Ascending aorta (tissue), 2 donors: ENCODE measurements at places on chromosomes 12 and 14.

- no peak for DNase-seq
Measured at GRCh38 chr14:59913187-59913586, 6.8 kb upstream of the LRRC9 start.

DNA sequence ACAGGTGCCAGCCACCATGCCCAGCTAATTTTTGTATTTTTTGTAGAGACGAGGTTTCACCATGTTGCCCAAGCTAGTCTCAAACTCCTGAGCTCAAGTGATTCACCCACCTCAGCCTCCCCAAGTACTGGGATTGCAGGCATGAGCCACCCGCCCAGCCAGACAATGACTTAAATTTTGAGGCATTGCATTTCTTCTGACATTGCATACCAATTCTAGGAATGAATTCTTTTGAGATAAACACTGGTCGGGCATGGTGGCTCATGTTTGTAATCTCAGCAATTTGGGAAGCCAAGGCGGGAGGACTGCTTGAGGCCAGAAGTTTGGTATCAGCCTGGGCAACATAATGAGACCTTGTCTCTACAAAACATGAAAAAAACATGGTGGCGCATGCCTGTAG, 2.5 kb upstream of the CELA1 start:
- DNase-seq, result no peak

DNA sequence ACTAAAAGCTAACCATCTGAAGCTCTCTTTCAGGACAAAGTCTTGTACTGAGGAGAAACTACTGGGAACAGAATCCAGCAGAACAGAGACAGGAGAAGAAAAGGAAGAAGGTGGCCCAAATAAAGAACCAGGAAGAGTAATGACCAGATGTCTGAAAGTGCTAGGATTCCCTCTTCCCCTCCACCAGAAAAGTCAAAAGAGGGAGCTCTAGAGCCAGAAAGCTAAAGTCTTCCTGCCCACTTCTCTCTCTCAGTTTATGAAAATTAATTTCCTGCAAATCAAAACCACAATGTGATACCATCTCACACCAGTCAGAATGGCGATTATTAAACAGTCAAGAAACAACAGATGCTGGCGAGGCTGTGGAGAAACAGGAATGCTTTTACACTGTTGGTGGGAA, 47.2 kb downstream of the SPPL3 start:
- no peak for DNase-seq

GRCh38 chr14:64763801-64764621, 59.8 kb downstream of the PLEKHG3 start:
- no peak for DNase-seq

GRCh38 chr12:30450872-30451271, 244.8 kb downstream of the IPO8 start:
- DNase-seq, result no peak

- DNase-seq, result no peak
Measured at GRCh38 chr14:77158175-77158881, 16.7 kb upstream of the ZDHHC22 start.

GRCh38 chr14:89007906-89008305, 183.5 kb downstream of the TTC8 start:
- no peak for DNase-seq

GRCh38 chr12:20525064-20525610, 156.8 kb downstream of the PDE3A start:
- no peak for DNase-seq

GRCh38 chr14:30132196-30132595, 204.5 kb upstream of the PRKD1 start:
- no peak for DNase-seq

GRCh38 chr12:53267306-53267998, 647 bp upstream of the ESPL1 start:
- DNase-seq, result no peak

GRCh38 chr14:97796511-97796910, 999.3 kb downstream of the VRK1 start:
- DNase-seq, result no peak

GRCh38 chr12:112986291-112986800, 8.0 kb downstream of the OAS2 start:
- DNase-seq, result no peak

- no peak for DNase-seq
Measured at GRCh38 chr12:13566292-13566691, 369.8 kb downstream of the EMP1 start.

DNA sequence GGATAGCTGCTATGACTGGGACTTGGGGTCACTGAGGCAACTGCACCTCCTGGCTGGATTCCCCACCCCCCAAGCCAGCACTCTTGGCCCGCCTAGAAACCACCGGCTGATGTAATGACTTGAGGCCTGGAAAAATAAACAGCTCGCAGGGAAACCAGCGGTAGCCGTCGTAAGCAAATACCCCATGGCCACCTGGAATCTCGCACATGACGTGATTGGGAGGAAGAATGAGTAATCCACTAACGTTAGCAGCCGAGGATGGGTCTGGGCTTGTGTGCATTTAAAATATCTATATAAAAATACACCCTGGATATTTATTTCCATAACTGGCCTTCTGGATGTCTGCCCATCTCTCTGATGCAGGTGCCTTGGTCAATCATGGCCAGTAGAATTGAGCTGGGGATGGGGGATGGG, 120.1 kb downstream of the SMOC1 start:
- no peak for DNase-seq

- no peak for DNase-seq
Measured at GRCh38 chr14:86104691-86105265, 574.8 kb downstream of the FLRT2 start.

GRCh38 chr12:118821386-118821925, 159.9 kb upstream of the SRRM4 start:
- no peak for DNase-seq

DNA sequence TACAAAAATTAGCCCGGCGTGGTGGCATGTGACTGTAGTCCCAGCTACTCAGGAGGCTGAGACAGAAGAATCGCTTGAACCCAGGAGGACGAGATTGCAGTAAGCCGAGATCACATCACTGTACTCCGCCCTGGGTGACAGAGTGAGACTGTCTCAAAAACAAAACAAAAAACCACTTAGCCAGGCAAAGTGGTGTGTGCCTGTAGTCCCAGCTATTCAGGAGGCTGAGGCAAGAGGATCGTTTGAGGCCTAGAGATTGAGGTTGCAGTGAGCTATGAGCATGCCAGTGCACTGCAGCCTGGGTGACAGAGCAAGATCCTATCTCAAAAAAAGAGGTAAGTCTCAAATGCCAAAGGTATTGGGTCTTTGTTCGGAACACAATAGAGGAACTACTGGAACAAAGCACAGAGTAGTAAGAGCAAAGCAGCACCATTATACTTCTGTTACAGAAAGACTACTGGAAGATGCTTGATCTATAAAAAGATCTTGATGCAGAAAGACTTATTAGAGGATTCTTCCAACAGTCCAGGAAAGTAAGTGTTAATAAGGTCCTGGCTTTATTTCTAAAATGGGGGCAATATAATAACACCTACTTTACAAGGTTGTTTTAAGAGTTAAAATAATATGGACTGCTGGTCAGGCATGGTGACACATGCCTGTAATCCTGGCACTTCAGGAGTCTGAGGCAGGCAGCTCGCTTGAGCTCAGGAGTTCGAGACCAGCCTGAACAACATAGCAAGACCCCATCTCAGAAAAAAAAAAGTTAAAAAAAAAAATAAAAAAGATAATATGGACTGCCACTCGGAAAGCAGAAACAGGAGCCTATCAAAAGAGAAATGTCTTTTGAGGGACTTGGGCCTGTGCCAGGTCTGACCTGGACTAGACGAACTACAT, 29.9 kb downstream of the BTBD7 start:
- DNase-seq, result no peak

DNA sequence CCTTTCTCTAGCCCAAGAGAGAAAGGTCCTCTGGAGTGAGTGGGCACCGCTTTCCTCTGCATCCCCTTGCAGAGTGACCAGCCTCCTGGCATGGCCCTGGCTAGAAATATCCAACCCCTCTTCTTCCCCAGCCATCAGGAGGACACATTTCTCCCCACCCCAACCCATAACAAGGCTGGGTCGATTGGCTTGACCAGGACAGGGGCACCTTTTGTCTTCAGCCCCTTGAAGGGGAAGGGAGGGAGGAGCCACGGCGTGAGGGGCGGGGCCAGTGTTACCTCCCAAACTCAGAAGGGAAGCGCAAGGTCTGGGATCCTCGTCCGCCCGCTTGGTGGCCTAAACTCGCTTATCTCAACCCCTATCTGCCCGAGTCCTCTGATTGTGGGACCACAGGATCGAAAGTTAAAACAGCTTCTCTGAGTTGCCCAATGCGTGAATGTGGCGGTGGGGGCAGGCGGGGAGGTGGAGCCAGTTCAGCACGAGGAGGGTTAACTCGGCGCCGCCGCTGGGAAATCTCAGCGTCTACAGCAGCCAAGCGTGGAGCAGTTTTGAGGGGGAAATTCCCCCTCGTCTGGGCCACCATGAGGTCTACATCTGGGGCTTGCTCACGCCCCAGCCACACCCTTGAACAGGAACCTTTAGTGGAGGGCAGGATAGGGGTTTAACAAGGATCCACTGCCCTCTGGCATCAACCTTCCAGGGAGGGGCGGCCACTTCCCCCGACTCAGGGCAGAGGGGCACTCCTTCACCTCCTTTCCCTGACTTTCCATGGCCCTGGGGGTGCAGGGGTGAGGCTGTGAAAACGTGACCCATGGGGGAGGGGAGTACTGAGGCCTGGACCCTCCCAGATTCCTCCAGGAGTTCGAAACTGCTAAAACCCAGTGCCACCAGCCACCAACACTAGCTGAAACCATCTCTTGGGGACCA, 795 bp downstream of the STAT6 start:
- peak; percentile 83 for DNase-seq

GRCh38 chr14:91867316-91867988, at the start of gene TC2N:
Gene TC2N (minus strand): TSS chr14:91867536. CDS start chr14:91813769, 53,767 bp downstream.
- DNase-seq, result no peak

DNA sequence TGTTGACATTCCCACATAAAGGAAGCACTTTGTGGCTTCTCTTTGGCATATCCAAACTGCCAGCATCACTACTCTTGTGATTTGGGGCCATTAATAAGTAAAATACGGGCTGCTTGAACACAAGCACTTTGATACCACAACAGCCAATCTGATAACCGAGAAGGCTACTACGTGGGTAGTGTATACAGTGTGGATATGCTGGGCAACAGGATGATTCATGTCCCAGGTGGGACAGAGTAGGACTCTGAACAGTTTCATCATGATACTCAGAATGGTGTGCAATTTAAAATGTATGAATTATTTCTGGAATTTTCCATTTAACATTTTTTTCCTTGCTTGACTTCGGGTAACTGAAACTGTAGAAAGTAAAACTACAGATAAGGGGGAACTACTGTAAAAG, 225.0 kb upstream of the DDHD1 start:
- no peak for DNase-seq

GRCh38 chr12:113650476-113650875, 178.8 kb upstream of the LHX5 start:
- no peak for DNase-seq

DNA sequence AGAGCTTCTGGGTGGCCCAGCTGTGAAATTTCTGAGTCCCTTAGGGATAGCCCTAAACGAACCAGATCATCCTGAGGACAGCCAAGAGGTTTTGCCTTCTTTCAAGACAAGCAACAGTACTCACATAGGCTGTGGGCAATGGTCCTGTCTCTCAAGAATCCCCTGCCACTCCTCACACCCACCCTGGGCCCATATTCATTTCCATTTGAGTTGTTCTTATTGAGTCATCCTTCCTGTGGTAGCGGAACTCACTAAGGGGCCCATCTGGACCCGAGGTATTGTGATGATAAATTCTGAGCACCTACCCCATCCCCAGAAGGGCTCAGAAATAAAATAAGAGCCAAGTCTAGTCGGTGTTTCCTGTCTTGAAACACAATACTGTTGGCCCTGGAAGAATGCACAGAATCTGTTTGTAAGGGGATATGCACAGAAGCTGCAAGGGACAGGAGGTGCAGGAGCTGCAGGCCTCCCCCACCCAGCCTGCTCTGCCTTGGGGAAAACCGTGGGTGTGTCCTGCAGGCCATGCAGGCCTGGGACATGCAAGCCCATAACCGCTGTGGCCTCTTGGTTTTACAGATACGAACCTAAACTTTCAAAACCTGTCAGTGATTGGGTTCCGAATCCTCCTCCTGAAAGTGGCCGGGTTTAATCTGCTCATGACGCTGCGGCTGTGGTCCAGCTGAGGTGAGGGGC, 38.9 kb downstream of the DAD1 start:
- DNase-seq, result no peak

GRCh38 chr14:92649934-92650545, 98.4 kb downstream of the LGMN start:
- peak; percentile 91 for DNase-seq

DNA sequence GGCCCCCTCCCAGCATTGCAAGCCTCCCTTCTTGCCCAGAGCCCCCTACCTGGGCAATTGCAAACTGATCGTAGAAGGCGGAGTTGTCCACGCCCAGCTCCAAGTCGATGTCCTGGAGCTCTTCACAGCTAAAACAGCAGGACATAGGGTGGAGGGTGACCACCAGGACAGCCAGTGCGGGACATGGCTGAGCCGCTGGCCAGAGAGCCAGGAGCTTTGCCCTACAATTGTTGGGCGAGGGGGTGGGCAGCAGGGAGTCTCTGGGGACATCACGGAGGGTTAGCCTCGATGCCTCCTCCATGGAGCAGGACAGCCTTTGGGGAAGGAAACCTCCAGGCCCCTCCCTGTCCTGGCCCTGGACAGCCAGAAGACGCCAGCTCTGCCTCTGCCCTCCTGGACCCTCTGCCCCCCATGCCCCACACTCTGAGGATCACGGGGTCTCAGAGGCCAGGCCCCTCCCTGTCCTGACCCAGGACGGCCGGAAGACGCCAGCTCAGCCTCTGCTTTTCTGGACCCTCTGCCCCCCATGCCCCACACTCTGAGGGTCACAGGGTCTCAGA, 9.4 kb downstream of the TMEM179 start:
- no peak for DNase-seq

- no peak for DNase-seq
Measured at GRCh38 chr12:14366209-14367039, 942 bp downstream of the ATF7IP start.

DNA sequence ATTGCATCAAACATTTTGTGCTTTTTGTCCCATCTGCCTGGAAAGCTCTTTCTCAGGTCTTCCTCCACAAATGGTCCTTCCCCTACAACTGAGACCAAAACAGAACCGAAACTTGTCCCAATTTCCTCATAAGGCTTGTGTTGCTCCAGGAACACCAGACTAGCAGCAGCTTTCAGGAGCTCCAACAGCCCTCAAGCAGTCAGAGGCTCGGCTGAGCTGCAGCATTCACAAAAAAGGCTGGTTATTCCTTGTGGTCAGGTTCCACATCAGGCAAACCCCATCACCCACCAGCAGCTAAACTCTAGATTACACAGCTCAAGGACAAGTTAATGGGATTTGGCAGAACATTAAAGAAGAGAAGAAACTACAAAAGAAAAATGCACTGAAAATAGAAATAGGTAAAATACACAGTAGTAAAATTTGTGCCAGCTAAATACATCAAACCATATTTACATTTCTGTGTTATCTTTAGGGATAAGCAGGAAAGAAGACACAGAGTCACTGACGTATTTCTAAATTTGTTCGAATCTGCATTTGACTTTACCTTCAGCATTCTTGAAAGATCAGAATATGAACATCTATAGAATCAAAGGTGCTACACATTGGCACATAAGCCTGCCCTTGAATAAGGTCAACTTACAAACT, 141.2 kb downstream of the STXBP6 start:
- DNase-seq, result no peak

GRCh38 chr12:116684891-116685290, 53.0 kb downstream of the SPRING1 start:
- DNase-seq, result no peak
